Right ventricle myocardium inferior (tissue), 1 donor: ENCODE measurements at places on chromosomes 6 and 20.

DNA sequence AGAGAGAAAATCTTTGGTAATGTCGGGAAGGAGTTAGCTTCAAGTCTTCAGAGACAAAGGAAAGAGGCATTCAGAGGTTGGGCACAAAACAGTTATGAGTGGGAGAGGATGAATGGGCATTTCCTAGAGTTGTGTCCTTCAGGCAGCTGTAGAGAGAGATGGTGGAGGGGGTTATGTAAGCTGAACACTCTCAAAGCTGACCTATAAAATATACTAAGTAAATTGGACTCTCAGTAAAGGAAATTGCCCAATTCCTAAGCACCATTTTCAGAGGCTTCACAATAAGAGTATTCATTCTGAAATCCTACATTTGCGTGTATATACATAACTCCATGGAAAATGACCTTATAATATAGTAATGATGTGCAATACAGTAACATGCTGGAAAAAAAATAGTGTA, 161.2 kb downstream of the KCNQ5 start:
- no peak for DNase-seq

DNA sequence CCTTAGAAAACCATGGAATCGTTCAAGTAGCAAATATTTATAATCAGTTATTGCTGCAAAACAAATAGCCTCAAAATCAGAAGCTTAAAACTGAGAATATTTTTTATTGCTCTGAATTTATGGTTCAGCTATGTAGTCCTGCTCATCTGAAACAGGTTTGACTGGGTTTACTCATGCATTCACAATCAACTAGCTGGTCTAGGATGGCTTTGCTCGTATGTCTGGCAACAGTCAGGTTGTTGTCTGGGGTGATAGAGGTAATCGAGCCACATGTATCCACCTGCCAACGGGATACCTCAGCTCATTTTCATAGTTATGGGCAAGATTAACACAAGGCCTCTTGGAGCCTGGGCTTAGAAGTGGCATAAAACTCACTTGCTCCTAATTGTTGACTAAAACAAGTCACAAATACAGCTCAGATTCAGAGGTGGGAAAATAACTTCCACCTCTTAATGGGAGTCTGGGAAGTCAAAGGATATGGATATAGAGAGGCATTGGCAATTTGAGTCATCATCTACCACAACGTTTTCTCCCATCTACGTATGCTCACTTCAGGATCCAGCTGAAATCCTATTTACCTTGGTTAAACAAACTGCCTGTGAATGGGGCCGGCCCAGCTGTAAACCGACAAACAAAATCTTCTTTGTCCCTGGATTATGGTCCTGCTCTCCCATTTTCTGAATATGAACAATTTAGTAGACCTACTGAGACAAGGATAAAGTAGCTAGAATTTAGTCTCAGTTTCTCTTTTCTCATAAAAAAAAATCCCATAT, 54.5 kb upstream of the TENT5A start:
- DNase-seq, result no peak

DNA sequence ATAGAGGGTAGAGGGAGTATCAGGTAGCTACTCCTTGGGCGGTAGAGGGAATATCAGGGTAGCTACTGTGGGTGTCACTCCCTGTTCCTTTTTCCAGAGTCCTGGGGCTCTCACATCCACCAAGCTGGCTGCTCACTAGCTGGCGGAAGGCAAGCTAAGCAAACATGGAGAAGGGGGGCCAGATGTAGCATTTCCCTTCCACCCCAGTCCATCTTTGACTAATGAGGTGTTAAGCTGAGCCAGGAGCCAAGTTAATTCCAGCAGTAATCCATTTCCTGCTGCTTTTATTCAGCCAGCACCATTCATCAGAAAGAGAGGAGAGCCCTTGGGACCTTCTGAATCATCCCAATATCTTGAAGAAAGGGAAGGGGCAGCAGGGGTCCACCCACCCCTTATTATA, 330.0 kb downstream of the ZFAND3 start:
- no peak for DNase-seq

DNA sequence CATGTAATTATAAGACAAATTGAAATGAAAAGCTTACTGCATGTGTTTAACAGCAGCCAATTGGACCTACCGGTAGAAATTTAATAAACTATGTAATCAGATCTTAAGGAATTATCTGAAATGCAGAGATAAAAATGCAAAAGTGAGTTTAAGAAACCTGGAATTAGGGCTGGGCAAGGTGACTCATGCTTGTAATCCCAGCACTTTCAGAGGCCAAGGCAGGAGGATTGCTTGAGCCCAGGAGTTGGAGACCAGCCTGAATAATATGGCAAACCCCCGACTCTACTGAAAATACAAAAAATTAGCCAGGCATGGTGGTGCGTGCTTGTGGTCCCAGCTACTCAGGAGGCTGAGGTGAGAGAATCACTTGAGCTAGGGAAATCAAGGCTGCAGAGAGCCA, 74.1 kb downstream of the HFE start:
- no peak for DNase-seq
